Suppressor macrophage (primary cell): ENCODE measurements at places on chromosomes 12 and 14.

DNA sequence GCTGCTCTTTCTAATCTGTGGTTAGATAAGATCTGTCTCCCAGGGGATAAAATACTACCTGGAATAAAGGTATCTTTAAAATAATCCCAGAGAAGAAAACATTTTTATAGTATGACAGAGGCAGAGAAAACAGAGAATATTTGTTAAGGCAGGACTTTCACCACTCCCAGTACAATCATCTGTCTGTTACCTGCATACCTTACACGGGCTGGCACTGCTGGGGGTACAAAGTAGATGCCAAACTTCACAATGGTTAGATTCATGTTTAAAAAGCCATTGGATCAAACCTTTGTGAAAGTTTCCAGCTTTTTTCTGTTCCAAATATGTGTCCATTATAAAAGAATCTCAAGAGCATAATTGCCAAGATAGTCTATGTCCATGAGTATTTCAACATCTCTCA lies 273.6 kb upstream of the BTG1 start:
- DNase-seq = no peak

DNA sequence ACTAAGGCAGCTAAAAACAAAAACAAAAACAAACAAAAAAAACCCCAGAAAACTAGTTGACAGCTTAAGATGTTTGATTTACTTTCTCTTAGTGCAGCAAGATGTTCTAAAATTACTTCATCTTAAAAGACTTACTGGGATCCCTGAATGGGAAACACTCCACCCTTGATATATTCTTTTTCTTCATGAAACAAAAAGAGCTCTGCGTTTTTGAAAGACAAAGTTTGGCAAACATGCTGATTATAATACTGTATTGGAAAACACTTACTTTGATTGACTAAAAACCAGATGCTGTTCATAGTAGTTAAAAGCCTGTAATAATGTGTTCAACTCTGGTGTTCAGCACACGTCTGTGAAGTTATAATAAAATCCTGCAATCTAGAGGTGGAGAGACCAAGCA lies 136.8 kb downstream of the SRGAP1 start:
- DNase-seq = no peak

GRCh38 chr12:79959484-79959883 lies 24.6 kb upstream of the PPP1R12A start:
- DNase-seq = no peak

GRCh38 chr12:68510397-68510796 lies 100.3 kb upstream of the RAP1B start:
- DNase-seq = no peak

DNA sequence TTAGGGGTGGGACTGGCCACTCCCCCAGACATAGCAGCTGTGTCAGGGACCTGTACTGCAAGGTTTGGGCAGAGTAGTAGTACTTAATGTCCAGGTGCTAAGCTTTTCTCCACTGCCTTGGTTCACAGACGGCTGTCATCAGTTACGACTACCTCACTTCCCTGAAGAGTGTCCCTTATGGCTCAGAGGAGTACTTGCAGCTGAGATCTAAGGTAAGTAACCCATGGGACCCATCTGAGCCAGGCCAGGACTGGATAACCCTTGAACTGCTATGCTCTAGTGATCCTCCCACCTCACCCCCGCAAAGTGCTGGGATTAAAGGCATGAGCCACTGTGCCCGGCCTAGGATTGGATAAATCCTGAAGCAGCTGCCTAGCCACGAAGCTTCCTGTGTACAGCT lies 22.4 kb downstream of the ADCK1 start:
- no peak for DNase-seq

DNA sequence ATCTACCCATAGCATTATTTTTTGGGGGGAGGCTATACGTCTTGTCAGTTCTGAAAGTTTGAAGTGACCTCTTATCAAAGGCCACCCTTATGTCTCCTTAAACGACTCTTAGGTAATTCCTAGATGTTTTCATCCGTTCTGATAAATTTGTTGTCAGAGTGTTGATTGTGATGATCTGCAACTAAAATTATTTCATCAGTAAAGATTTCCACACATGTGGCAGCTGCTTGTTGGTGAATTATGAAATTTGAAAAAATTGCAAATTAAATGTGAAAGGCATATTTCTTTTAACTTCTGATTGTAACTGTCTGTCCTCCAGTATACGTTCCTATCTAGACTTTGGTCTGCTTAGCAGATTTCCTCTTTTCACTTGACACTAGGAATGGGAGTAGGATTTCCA lies 1.4 kb downstream of the ADIPOR2 start:
- DNase-seq = no peak

DNA sequence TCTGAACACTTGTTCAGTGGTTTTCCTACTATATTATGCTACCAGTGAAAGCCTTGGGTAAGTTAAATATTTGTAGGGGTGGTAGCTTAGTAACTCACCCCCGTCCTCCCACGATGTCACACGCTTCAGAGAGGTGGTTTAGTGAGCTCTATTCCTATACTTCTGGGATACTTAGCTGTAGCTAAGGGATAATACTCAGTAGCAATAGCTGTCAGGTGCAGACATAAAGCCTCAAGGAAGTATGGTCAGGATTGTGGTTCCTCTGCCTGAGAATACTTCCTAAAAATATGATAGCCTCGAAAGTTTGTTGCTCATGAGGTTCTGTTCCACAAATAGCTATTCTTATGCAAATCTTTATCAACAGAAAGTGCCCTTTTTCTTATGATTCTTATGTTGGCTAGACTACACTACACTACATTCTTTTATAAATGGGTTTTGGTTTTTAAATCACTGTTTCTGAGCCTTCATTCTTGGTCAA lies 11.9 kb downstream of the DLST start:
- DNase-seq = peak; percentile 85

- DNase-seq = no peak
Observed at GRCh38 chr14:57879516-57879915, 13.6 kb upstream of the SLC35F4 start.

DNA sequence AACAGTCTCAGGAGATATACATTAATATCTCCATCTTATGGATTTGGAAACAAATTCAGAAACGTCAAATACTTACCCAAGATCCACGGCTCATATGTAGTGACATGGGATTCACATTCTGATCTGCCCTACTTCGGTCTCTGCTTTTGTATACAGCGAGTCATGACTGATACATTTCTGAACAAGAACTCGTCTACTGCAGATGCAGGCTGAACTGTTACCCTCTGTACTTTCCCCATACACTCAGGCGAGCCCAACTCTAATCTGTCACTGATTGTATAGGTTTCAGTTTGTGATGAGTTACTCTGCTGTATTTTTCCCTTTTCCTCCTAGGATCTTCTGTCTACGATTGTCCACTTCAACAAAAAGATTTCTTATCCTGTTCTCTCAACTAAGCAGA lies 441.6 kb downstream of the CCDC91 start:
- no peak for DNase-seq

DNA sequence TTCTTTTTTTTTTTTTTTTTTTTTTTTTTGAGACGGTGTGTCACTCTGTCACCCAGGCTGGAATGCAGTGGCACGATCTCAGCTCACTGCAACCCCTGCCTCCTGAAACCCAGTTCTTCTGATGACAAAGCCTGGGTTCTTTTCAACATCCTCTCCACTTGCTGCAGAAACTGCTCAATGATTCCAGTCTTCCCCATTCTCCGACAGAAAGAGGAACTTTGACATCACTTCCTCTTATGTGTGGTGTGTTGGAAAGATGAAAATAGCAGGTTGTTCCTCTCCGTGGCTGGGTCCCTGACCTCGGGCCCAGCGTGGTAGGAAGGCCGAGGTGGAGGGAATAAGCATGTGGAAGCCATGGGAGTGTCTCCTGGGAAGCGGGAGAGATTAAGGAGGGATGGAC lies 198.4 kb downstream of the PHETA1 start:
- DNase-seq = peak; percentile 89

GRCh38 chr14:66979101-66979974 lies 209.9 kb upstream of the GARIN2 start:
- no peak for DNase-seq

DNA sequence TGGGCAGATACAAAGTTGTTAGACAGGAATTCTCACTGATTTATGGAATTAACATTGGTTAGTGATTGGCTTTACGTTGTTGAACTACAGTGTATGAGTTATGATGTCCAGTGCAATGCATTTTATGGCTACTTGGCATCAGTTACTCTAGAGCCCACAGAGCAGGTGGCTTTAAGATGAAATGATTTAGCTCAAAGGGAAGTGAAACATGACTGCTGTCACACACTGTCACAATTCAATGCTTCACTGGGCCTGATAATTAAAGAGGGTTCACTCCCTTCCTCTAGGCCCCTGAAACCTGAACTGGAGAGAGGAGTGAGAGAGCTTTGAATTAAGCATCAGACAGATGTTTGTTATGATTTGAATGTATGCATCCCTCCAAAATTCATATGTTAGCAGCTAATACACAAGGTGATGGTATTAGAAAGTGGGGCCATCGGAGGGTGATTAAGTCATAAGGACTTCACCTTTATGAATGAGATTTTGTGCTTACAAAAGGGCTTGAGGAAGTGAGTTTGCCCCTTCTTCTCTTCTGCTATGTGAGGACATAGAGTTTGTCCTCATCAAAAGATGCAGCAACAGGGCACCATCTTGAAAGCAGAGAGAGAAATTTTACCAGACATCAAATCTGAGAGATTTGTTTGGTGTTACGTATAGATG lies 175.8 kb upstream of the GRIN2B start:
- DNase-seq = no peak

GRCh38 chr12:122081083-122081696 lies 2.6 kb downstream of the MLXIP start:
- no peak for DNase-seq

GRCh38 chr14:76926521-76927251 lies 100.5 kb downstream of the LRRC74A start:
- DNase-seq = peak; percentile 63

DNA sequence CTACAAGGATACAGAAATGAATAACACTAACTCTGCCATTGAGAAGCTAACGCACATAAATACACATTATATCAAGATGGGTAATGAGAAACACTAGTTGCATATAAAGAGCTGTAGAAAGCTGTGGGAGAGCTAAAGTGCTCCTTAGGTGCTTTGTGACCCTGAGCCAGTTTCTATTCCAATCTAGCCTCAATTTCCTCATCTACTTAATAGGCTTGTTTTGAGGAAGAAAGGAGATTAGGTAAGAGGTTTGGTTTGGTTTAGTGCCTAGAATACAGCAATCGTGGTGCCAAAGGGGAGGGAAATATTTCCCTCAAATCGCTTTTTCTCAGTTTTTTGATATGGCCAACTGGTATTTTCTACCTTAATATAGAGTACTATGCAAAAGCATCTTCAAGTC lies 994 bp downstream of the SRP54 start:
- DNase-seq = peak; percentile 55

GRCh38 chr14:22164616-22165015 lies 424.4 kb downstream of the DAD1 start:
- no peak for DNase-seq
